ENCODE measurements at places on chromosomes 13 and 19.
A peak's percentile ranks its signal among the peaks of the same experiment; 100 is the strongest.

GRCh38 chr19:16067205-16067938 lies 8.9 kb upstream of the TPM4 start:
- no peaks in the 10 kb centered on the region for H3K27me3 ChIP-seq
- no peak overlapping the region for H3K4me3 ChIP-seq
- peaks cover 34% of the 10 kb centered on the region for H3K4me1 ChIP-seq
- H3K27ac ChIP-seq: no peak overlapping the region
- DNase-seq: no peak
- H3K36me3 ChIP-seq: no peaks in the 10 kb centered on the region

DNA sequence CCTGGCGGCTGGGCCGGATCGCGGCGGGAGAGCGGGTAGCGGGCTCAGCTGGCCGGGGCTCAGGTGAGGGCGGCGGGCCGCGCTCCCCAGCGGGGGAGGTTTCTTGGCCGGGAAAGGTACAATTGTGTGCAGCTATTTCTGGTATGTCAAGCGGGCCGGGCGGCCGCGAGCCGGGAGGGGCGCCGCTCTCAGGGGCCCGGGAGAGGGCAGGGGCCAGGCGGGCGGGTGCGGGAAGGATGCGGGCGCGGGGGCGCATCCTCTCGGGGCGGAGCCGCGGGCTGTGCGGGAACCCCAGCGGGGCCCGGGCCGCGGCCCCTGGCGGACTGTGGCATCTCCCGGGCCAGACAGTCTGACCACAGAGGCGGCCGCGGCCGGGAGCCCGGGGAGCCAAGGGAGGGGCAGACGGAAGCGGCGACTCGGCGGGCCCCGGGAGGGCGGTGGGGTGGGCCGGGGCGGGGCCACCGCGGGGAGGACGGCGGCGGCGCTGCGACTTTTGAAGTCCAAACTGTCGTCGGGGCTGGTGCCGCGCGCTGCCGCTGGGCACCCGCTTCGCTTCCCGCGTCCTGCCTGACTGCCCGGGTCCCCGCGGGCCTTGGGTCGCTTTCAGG lies at the start of gene LMO7:
TSS of gene LMO7 (plus strand) at position 503 of the 608 bp plus-strand sequence. CDS start 328 bp downstream, outside the sequence.
- DNase-seq: peak; percentile 56
- peaks cover 14% of the 10 kb centered on the region for H3K4me1 ChIP-seq
- no peaks in the 10 kb centered on the region for H3K36me3 ChIP-seq
- H3K27me3 ChIP-seq: peaks cover 24% of the 10 kb centered on the region

DNA sequence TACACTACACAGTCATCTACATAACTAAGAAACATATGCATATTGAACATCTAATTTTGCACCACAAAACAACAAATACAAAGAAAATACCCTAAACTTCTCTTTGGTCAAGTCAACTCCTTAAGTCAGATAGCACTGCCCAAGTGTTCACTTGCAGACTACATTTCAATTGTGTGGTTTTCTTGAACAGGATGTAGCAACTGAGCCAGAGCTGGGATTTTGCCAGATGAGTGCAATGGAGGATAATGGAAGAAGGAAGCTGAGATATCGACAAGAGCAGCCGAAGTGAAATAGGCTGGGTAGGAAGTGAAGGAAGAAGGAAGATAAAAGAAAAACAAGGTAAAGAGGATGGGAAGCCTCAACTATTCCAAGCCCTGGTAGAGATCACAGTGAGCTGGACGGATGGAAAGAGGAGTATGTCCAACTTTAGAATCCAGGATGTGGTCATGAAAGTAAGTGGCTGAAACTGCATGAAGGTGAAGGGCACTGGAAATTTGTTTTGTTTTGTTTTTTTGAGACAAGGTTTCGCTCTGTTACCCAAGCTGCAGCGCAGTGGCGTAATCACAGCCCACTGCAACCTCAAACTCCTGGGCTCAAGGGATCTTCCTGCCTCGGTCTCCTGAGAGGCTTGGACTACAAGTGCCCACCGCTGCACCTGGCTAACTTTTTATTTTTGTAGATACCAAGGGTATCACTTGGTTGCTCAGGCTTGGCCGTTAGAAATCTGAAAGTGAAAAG lies 15.0 kb downstream of the NUFIP1 start:
- H3K4me1 ChIP-seq: no peaks in the 10 kb centered on the region
- H3K4me3 ChIP-seq: no peak overlapping the region
- no peaks in the 10 kb centered on the region for H3K27me3 ChIP-seq
- H3K27ac ChIP-seq: no peak overlapping the region
- DNase-seq: no peak

DNA sequence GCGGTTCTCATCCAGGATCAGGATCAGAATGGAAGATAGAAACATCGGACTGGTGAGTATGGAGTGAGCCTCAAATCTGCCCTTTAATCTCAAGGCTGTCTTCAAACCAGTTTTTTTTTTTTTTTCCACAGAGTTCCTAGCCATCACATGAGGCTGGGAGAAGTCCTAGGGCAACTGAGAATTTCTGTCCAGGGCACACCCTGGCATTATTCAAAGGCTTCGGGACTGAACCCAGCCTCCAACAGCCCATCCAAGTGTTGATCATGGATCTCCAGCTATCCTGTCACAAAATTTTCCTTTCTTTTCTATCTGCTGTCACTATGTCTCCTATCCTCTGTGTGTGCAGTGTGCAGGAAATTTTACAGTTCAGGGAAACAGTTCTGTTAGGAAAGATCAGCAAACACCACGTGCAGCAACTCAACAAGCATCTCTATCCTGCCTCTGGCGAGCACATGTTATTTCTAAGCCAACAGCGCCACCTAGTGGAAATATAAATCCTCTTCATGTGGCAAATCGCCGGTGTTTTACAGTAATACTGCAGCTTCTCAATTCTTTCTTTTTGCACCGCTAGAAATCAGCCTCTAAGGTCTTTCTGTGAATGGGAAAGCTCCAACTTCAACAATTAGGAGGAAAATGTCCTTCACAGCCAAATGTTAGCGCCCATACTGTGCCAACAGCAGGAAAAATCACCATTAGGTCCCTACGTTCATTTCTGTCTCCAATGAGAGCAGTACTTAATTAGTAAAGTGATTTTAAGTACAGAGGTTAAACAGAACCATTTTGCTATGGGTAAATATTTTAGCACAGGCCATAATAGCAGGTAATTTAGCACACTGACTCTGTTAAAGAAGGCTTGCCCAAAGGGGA lies 21.4 kb upstream of the ZNF181 start:
- H3K27me3 ChIP-seq: peaks cover 31% of the 10 kb centered on the region
- H3K4me3 ChIP-seq: no peak overlapping the region
- DNase-seq: peak; percentile 57
- H3K4me1 ChIP-seq: peaks cover 5% of the 10 kb centered on the region

DNA sequence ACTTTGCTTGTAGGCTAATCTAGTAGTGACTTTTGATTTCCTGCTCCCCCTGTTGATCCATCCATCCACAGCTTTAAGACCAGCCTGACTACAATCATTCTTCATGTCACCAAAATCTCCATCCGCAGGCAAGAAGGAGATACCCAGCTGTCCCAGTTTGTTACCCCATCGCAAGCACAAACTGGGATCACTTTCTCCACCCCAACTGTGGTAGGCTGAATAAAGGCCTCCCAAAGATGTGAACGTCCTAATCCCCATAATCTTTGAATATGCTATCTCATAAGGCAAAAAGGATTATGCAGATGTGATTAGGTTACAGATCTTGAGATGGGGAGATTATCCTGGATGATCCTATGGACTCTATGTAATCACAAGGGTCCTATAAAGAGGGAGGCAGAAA lies 202.0 kb downstream of the ENOX1 start:
- peaks cover 21% of the 10 kb centered on the region for H3K27me3 ChIP-seq
- no peaks in the 10 kb centered on the region for H3K36me3 ChIP-seq
- no peaks in the 10 kb centered on the region for H3K4me1 ChIP-seq
- no peak for DNase-seq
- no peak overlapping the region for H3K27ac ChIP-seq

DNA sequence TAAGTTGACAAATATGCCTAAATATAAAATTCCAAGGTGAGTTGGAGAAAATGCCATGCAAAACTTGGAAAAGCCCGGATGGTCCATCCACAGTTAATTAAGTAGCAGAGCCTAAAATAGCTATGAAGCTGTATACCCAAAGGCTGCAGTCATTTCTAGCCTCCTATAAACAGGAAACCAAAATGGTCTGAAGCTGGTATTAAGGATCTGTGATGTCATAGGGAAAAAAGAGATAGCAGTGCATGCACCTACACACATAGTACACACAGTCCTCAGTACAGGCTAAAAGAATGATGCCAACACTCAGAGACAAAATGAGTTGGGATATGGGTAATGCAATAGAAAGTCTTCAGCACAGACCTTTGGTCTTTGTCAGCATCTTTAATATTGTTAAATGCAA lies 736.9 kb downstream of the EFNB2 start:
- no peaks in the 10 kb centered on the region for H3K36me3 ChIP-seq
- no peak for DNase-seq
- no peak overlapping the region for H3K27ac ChIP-seq
- no peaks in the 10 kb centered on the region for H3K27me3 ChIP-seq
- no peak overlapping the region for H3K4me3 ChIP-seq
- H3K4me1 ChIP-seq: no peaks in the 10 kb centered on the region

DNA sequence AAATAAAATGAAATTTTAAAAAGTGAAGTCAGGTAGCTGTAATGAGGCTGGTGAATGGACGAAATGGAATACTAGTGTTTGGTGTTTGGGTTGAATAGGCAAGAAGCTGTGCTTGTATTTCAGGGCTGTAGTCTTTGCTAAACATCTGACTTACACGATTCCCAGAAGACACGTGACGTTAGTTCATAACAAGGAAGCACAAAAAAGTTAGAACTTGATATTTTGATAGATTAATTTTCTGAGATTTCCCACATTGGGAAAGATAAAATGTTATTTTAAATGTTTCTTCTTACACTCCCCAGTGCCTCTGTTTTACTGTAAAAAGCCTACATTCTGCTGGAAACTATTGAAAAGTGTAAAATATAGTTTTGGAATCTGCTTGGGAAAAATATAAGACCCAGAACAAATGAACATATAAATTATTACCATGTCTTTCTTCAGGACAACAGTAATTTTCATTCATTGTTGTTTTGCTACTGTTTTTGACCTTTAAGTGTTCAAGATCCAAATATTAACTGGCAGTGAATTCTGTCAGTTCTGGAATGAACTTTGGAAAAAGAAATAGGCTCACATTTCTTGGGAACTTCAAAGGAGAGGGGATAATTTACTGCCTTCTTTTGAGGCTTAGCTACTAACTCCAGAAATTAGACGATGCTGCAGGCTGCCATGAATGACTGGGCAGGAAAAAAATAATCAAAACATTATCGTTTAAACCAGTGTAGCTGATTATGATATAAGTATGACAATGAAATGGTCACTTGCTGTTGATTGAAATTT lies 241.3 kb downstream of the SLITRK6 start:
- DNase-seq: no peak
- H3K27ac ChIP-seq: no peak overlapping the region
- H3K4me3 ChIP-seq: no peak overlapping the region
- H3K36me3 ChIP-seq: no peaks in the 10 kb centered on the region

DNA sequence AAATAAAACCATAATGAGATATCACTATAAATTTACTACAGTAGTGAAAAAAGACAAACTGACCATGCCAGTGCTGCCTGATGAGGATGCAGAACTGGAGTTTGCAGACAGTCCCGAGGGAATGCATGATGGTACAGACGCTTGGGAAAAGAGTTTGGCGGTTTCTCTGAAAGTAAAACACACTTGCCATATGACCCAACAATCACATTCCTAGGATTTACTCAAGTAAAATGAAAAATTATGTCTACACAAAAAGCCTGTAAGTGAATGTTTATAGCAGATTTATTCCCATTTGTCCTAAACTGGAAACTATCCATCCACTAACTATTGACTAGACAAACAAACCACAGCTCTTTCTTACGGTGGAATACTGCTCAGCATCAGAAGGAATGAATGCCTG lies 271.0 kb downstream of the DNAJC15 start:
- DNase-seq: no peak
- no peak overlapping the region for H3K4me3 ChIP-seq
- H3K36me3 ChIP-seq: no peaks in the 10 kb centered on the region
- H3K27me3 ChIP-seq: peaks cover 11% of the 10 kb centered on the region
- no peaks in the 10 kb centered on the region for H3K4me1 ChIP-seq

- H3K4me3 ChIP-seq: no peak overlapping the region
- H3K36me3 ChIP-seq: peaks cover 5% of the 10 kb centered on the region
- no peak for DNase-seq
- no peaks in the 10 kb centered on the region for H3K27me3 ChIP-seq
Observed at GRCh38 chr13:100197591-100198365, 108.9 kb downstream of the PCCA start.

- no peak for DNase-seq
- peaks cover 13% of the 10 kb centered on the region for H3K4me1 ChIP-seq
- no peak overlapping the region for H3K4me3 ChIP-seq
- H3K36me3 ChIP-seq: peaks cover 8% of the 10 kb centered on the region
- H3K27ac ChIP-seq: no peak overlapping the region
- no peaks in the 10 kb centered on the region for H3K27me3 ChIP-seq
Observed at GRCh38 chr19:6760606-6761005, 6.6 kb downstream of the SH2D3A start.

DNA sequence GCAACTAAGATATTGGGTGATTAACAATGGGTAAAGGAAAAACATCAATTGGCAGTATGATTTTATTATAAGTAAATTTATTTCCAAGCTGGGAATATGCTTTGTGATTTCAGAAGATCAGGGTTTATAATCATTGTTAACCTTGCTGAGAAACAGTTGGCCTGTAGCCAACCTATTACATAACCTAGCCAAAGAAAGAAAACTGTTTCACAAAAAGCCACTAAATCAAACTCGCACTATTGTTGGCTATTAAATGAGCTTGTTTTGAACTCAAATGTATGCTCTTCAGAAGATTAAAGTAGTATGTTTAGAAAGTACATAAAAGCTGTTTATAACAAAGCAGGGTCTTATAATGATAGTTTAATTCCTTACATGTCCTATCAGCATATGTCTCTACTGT lies 151.7 kb downstream of the LHFPL6 start:
- H3K4me3 ChIP-seq: no peak overlapping the region
- no peak overlapping the region for H3K27ac ChIP-seq
- H3K36me3 ChIP-seq: no peaks in the 10 kb centered on the region
- no peak for DNase-seq
- no peaks in the 10 kb centered on the region for H3K4me1 ChIP-seq

- H3K4me1 ChIP-seq: peaks cover 17% of the 10 kb centered on the region
- H3K27ac ChIP-seq: no peak overlapping the region
- DNase-seq: no peak
- no peaks in the 10 kb centered on the region for H3K36me3 ChIP-seq
Observed at GRCh38 chr13:48493851-48494250, 39.0 kb downstream of the RCBTB2 start.

DNA sequence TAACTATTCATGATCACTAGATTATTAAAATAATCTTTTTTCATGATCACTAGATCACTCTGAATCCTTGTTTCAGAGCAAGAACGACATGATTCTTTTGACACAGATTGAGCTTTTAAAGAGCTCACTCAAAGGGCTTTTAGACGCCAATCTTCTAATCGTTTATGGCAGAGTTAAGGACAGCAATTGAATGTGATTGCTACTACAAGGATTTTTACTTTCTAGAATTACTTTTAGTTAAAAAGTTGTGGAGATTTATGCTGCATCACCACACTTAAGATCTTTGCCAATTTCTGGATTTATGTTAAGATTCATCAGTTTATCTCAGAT lies 1.3 kb downstream of the EXOSC8 start:
- peaks cover 35% of the 10 kb centered on the region for H3K4me1 ChIP-seq
- peak overlapping the region; percentile 91 for H3K27ac ChIP-seq
- H3K4me3 ChIP-seq: peak overlapping the region; percentile 100
- DNase-seq: no peak

Data from activated T-cell treated with anti-CD3 and anti-CD28 coated beads, Interleukin-2, amount 50 U/mL, for 72 hours (primary cell).